Stimulated activated CD8-positive, alpha-beta memory T cell treated with anti-CD3 and anti-CD28 coated beads, Interleukin-15, amount 100 ng/mL, for 48 hours (primary cell): ENCODE measurements at places on chromosomes 5 and 9.

DNA sequence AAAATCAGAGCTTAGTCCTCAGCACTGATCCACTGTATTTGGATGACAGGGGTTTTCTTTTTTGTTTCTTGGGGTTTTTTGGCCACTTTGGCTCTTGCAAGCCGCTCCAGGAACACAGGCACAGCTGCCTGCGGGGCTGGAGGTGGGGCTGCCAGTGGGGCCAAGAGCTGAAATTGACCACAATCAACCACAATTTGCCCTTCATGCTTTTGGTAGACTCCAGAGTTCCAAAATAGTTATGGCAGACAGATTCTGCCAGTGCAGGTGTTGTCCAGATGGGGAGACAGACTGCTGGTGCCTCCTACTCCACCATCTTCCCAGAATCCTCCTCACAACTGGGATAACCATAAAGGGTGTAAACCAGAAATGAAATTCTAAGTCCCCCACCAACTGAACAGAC lies 36.5 kb downstream of the PLEKHG4B start:
- DNase-seq = no peak

- DNase-seq = no peak
Observed at GRCh38 chr5:172798422-172799215, 27.6 kb upstream of the DUSP1 start.

- DNase-seq = no peak
Observed at GRCh38 chr9:88535226-88536022, 446 bp downstream of the NXNL2 start.

GRCh38 chr5:7078901-7079300 lies 317.0 kb upstream of the ADCY2 start:
- no peak for DNase-seq

DNA sequence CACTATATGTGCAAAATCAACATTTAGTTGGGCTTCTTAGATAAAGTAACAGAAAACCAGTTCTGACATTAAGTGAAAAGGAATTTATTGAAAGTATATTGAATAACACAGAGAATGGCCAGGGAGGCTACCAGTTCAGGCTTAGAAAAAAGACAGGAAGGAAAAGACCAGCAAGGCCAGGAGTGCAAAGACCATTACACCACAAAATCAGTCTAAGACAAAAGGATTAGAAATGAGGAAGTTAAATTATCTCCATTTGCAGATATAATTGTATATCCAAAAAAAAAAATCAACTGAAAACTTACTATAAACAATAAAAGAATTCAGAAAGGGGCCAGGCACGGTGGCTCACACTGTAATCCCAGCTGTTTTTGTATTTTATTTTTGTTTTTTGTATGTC lies 4.8 kb upstream of the TEX10 start:
- no peak for DNase-seq

DNA sequence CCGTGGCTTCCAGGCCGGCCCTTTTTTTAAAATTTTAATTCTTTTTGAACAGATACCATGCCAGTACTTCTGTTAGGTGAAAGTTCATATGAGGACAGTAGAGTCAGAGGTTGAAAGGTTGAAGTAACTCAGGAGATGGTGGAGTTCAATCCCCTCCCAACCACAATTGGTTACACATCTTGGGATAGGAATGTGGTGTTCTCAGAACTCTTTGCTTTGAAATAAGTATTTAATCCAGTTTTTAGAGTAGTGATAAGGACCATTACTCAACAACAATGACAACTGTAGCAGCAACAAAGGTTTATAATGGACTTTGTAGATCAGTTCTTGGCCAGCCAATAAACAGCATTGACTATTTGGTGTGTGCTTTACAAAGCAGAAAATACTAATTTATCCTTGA lies 116.0 kb downstream of the ARHGAP26 start:
- DNase-seq = no peak
